Activated T-helper 2 cell treated with anti-CD3 and anti-CD28 coated beads, Interferon-gamma antibody, Interleukin-2, Interleukin-4, amounts not matched to agents 10 μg/mL and 5 μg/mL and 100 μg/mL, durations not matched to agents 14 hours and 24 hours and 36 hours (primary cell): ENCODE measurements at places on chromosomes 5 and 9.

GRCh38 chr5:138926688-138927448 lies 51.7 kb upstream of the LRRTM2 start:
- H3K36me3 ChIP-seq, result peaks cover 42% of the 10 kb centered on the region
- no peak for DNase-seq
- no peaks in the 10 kb centered on the region for H3K4me1 ChIP-seq

- no peak for DNase-seq
- no peaks in the 10 kb centered on the region for H3K36me3 ChIP-seq
- H3K4me3 ChIP-seq, result no peak overlapping the region
- no peaks in the 10 kb centered on the region for H3K4me1 ChIP-seq
- H3K27me3 ChIP-seq, result no peaks in the 10 kb centered on the region
- no peak overlapping the region for H3K27ac ChIP-seq
These were observed 31.7 kb downstream of the BRINP1 start for GRCh38 chr9:119337573-119337972.

DNA sequence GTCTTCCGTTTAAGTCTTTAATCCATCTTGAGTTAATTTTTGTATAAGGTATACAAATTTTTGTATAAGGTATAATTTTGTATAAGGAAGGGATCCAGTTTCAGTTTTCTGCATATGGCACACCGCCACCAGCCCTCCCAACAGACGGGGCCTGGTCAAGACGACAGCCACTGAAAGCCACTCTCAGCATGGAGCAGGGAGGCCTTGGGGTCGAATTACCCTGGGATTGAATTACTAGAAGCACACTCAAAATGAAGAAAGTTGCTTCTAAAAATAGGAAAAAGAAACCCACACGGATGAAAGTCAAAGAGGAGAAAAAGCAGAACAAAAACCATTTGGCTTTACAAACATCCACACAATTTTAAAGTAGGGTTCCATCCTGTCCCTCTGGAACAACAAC lies 586.2 kb upstream of the ADAMTS16 start:
- no peak overlapping the region for H3K4me3 ChIP-seq
- no peak overlapping the region for H3K27ac ChIP-seq
- H3K4me1 ChIP-seq, result no peaks in the 10 kb centered on the region
- DNase-seq, result no peak
- H3K27me3 ChIP-seq, result no peaks in the 10 kb centered on the region

- no peak overlapping the region for H3K27ac ChIP-seq
- H3K27me3 ChIP-seq, result no peaks in the 10 kb centered on the region
- H3K4me1 ChIP-seq, result peaks cover 10% of the 10 kb centered on the region
- H3K36me3 ChIP-seq, result no peaks in the 10 kb centered on the region
- no peak for DNase-seq
- no peak overlapping the region for H3K4me3 ChIP-seq
These were observed 151.0 kb downstream of the GADD45G start for GRCh38 chr9:89755821-89756220.

DNA sequence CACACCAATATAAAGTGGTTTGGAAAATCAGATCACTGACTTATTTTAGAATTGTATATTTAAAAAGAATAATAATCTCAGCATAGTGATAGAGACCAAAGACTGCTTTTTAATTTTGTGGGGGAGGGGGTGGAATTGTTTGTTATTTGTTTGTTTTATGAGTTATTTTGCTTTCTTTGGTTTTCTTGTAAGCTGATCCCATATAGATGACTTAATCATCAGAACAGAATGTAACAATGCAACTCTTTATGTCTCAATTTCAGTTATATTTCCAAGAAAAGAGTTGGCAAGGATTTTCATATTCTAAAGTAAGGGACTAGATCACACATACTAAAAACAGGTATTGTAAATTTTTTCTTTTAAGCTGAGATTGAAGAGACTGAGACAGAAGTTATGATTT lies 984.9 kb downstream of the TLE4 start:
- no peak for DNase-seq
- H3K4me1 ChIP-seq, result no peaks in the 10 kb centered on the region
- no peaks in the 10 kb centered on the region for H3K36me3 ChIP-seq

DNA sequence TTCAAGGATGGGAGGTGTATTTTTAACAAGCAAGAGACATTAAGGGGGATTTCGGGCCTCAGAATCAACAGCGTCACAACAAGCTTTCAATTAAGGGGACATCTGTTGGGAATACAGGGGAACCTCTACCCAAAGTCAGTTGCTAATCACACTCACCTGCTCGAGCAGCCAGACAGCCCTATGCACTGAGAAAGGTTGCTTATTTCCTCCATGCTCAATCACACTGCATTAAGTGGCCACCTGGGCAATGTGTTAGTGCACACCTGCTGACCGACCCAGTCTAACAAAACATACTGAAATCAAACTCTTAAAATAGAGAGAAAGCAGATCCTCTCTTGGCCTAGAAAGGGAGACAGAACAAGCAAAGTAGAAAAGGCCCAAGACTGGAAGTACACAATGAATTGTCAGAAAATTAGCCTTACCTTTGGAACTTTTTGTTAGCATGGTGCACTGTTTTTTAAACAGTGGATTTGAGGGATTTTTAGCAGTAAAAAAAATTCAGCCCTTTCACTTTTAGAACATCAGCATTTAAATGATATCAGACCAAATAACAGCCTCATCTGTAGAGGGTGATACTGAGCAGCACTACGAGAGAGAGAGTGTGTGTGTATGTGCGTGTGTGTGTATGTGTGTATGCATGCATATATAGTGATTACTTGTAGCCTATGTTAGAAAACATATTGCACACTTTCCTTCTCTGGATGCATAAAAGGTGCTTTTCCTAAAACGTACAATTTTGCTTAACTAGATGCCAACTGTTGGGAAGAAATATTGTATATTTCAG lies 1118.6 kb upstream of the DMAC1 start:
- no peak overlapping the region for H3K4me3 ChIP-seq
- H3K27me3 ChIP-seq, result no peaks in the 10 kb centered on the region
- no peak overlapping the region for H3K27ac ChIP-seq
- no peaks in the 10 kb centered on the region for H3K36me3 ChIP-seq
- no peak for DNase-seq

GRCh38 chr5:32233696-32234447 lies 59.8 kb upstream of the GOLPH3 start:
- peaks cover 53% of the 10 kb centered on the region for H3K36me3 ChIP-seq
- no peak overlapping the region for H3K27ac ChIP-seq
- peaks cover 22% of the 10 kb centered on the region for H3K4me1 ChIP-seq

- no peak within 1 kb of the TSS for H3K27ac ChIP-seq
- no peaks in the 10 kb centered on the region for H3K36me3 ChIP-seq
- peaks cover 51% of the 10 kb centered on the region for H3K27me3 ChIP-seq
- H3K4me3 ChIP-seq, result no peak within 1 kb of the TSS
- peaks cover 3% of the 10 kb centered on the region for H3K4me1 ChIP-seq
These were observed at the start of gene IGFBPL1 for GRCh38 chr9:38423973-38424843. Gene IGFBPL1, minus strand, starts transcription at chr9:38424454. Its CDS starts 30 bp downstream, at chr9:38424424.

DNA sequence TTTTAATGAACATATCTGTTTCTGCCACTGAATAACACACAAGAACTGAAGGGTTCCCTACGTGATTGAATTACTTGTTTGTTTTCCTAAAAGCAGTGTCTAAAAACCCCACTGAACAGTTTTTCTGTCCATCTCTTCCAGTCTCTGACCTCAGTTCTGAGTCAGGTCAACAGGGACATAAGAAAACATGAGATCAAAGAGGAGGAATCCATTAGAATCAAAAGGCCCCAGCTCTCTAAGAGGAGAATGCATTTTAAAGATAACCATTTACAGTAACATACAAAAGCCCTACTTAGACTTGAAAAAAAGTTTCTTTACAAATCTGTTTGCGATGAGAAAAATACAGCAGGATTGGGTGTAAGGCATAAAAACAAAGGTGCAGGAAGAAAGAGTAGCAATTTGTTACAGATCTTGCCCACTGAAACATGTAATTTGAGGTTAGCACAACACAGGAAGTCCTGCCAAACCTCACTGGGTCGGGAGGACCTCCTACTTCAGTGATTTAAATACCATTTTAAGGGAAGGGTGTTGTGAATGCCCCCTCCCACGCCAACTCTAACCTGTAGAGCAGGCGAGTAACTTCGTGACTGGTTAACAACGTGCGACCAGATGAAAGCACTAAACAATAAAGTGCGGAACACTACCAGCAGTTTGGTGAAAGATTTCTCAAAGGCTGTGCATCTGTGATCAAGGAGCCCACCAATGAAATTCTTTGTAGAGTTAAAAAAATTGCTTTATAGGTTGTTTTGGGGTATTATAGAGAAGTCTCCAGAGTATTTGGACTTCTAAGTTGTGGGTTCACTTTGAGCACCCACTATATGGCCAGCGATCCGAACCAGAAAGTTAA lies 1.3 kb downstream of the QSOX2 start:
- peaks cover 4% of the 10 kb centered on the region for H3K27me3 ChIP-seq
- H3K4me3 ChIP-seq, result peak overlapping the region; percentile 92
- peak overlapping the region; percentile 90 for H3K27ac ChIP-seq
- H3K4me1 ChIP-seq, result peaks cover 28% of the 10 kb centered on the region

GRCh38 chr5:129474544-129474943 lies 14.4 kb downstream of the ADAMTS19 start:
- no peak for DNase-seq
- H3K27ac ChIP-seq, result no peak overlapping the region
- no peak overlapping the region for H3K4me3 ChIP-seq
- H3K4me1 ChIP-seq, result no peaks in the 10 kb centered on the region

DNA sequence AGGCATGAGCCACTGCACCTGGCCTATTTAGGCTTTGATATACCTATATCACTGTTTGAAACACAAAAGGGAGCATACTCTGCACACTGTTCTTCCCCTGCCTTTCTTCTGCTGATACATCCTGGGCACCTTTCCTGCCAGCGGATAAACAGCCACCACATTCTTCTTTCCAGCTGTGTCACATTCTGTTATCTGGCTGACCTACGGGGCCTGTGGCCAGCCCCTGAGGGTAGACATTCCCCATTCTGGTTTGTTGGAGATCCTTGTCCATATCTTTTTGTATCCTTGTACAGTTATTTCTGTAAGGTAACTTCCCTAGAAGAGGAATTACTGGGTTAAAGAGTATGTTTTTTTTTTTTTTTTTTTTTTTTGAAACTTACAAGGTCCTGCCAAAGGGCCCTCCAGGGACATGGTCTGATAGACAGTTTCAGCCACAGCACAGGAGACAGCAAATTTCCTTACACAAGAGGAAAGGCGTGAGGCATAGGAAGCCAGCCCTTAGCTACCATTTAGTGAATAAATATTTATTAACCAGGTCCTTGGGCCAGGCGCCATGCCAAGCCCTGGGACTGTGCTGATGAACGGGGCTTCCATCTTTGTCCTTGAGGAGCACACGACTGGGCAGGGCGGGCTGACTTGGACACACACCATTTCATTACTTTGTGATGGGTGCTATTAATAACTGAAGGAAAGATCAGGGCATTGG lies 57.8 kb downstream of the ERGIC1 start:
- H3K27ac ChIP-seq, result no peak overlapping the region
- no peak overlapping the region for H3K4me3 ChIP-seq
- no peaks in the 10 kb centered on the region for H3K27me3 ChIP-seq
- H3K4me1 ChIP-seq, result no peaks in the 10 kb centered on the region

GRCh38 chr5:113061846-113062780 lies 85.5 kb downstream of the DCP2 start:
- peak overlapping the region; percentile 47 for H3K27ac ChIP-seq
- DNase-seq, result no peak
- peak overlapping the region; percentile 28 for H3K4me3 ChIP-seq
- peaks cover 42% of the 10 kb centered on the region for H3K4me1 ChIP-seq
- peaks cover 7% of the 10 kb centered on the region for H3K36me3 ChIP-seq

DNA sequence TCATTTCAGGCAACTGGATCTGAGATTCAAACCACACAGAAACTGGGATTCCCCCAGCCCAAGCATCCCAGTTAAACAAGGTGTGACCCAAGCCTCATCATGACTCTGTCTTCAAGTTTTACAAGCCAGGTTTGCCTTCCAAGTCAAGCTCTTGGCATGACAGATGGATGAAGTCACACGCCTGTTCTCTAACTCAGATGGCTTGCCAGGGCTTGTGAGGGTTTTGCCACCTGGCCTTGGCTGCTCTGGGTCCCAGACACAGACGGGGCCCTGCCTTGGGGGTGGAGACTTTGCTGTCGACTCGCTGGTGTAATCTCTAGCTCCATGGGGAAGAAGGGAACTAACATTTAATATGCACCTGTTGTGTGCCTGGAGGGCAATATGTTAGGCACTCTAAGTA lies 95.8 kb upstream of the RARS1 start:
- peaks cover 4% of the 10 kb centered on the region for H3K27me3 ChIP-seq
- H3K36me3 ChIP-seq, result no peaks in the 10 kb centered on the region
- H3K4me3 ChIP-seq, result no peak overlapping the region
- H3K4me1 ChIP-seq, result no peaks in the 10 kb centered on the region
- H3K27ac ChIP-seq, result no peak overlapping the region

GRCh38 chr5:66742083-66742895 lies 146.1 kb downstream of the MAST4 start:
- DNase-seq, result no peak
- no peaks in the 10 kb centered on the region for H3K27me3 ChIP-seq
- no peak overlapping the region for H3K27ac ChIP-seq
- no peak overlapping the region for H3K4me3 ChIP-seq
- peaks cover 15% of the 10 kb centered on the region for H3K4me1 ChIP-seq

GRCh38 chr5:178288401-178289368 lies 56.1 kb upstream of the PHYKPL start:
- no peak overlapping the region for H3K4me3 ChIP-seq
- H3K27me3 ChIP-seq, result no peaks in the 10 kb centered on the region
- H3K4me1 ChIP-seq, result no peaks in the 10 kb centered on the region
- DNase-seq, result no peak
- H3K27ac ChIP-seq, result no peak overlapping the region

DNA sequence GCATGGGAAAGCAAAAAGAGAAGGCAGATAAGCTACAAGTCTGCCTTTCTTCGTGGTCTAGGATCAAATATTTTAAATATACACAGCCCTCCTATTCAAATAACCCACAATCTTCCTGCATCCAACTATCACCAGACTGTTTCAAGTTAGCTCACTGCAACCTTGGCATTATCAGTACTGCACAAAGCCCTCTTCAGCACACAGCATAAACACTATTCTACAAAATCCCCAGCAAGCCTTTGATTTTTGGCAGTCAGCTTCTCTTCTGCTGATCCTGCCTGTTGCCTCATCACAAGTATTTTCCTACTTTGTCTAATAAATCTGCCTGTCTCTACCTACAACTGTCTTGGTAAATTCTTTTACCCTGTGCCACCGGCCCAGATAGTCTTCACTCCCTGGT lies 142.9 kb downstream of the COX7C start:
- H3K27ac ChIP-seq, result no peak overlapping the region
- no peaks in the 10 kb centered on the region for H3K27me3 ChIP-seq
- H3K4me1 ChIP-seq, result no peaks in the 10 kb centered on the region
- no peaks in the 10 kb centered on the region for H3K36me3 ChIP-seq
- no peak for DNase-seq
- H3K4me3 ChIP-seq, result no peak overlapping the region
